ENCODE measurements at places on chromosomes 12 and 14.

DNA sequence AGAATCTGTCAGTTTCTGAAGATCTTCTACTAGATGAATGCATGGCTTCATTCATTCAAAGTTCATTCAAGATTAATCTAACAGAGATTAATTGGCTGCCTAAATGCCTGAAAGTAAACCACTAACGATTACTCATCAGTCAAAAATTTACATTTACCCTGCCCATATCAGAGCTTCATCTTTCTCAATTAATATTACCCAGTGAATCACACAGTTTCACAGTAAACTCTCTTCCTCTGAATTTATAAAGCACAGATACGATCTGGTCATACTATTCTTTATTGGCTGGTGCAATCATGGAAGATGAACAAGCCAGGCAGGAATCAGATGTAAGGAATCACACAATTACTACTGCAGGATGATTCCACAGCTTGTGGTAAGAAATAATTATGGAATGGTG is 377.7 kb downstream of the SLC16A7 start:
- peak; percentile 10 for DNase-seq

- DNase-seq: no peak
These were observed 63.9 kb upstream of the PTGR2 start for GRCh38 chr14:73787486-73788316.

DNA sequence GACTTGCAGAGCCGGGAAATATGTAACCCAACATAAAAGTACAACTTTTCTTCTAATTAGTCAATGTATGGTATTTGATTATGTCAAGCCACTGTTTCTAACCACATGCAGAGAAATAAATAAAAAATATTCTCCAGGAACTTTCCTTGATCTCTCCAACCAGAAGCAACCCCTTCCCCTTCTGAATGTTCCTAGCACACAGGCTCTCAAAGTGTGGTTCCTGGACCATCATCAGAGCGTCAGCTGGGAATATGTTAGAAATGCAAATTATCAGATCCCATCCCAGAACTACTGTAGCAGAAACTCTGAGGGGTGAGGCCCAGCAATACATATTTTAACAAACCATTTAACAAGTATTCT is 21.0 kb upstream of the ITPR2 start:
- no peak for DNase-seq

DNA sequence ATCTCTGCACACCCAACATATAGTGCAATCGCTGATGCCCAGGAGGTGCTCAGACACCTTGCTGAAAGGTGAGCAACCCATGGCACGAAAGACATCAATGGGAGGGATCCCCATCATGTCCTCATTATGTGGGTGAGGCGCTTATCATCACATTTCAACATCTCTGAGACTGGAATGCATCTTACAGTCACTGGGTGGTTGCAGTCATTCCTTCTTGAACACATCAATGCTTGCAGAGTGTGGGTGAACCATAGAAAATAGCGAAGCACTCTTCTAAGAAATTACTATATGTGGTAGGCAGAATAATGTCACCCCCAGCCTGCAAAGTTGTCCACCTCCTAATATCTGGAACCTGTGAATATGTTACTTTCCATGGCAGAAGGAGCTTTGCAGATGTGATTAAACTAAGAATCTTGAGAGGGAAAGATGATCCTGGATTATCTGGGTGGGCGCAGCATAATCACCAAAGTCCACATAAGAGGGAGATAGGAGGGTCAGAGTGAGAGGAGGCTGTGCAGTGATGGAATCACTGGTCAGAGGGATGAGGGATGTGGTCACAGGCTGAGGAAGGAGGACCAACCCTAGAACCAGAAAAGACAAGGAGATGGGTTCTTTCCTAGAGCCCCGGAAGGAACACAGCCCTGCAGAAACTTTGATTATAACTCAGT is 51.2 kb downstream of the GLRX5 start:
- DNase-seq: no peak

GRCh38 chr12:113241191-113242025 is 20.1 kb downstream of the TPCN1 start:
- no peak for DNase-seq

DNA sequence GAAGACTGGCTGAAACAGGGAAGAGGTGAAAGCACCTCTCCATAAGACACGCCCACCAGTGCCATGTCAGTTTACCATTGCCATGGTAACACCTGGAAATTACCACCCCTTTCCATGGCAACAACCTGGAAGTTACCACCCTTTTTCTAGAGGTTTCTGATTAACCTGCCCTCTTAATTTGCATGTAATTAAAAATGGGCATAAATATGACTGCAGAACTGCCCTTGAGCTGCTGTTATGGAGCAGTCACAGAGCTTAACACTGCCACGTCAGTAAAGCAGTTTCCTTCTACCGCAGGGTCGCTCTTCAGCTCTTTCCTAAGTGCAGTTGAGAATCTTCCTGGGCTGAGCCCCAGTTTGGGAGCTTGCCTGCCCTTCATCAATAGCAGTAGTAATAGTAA is 55.2 kb downstream of the RASSF3 start:
- DNase-seq: no peak

- no peak for DNase-seq
These were observed 139.7 kb downstream of the HELB start for GRCh38 chr12:66441905-66442559.
